GM19239 (cell line): ENCODE measurements at places on chromosomes 3 and 15.

GRCh38 chr15:48992545-48992944 is 28.8 kb upstream of the SHC4 start:
- no peak for DNase-seq

DNA sequence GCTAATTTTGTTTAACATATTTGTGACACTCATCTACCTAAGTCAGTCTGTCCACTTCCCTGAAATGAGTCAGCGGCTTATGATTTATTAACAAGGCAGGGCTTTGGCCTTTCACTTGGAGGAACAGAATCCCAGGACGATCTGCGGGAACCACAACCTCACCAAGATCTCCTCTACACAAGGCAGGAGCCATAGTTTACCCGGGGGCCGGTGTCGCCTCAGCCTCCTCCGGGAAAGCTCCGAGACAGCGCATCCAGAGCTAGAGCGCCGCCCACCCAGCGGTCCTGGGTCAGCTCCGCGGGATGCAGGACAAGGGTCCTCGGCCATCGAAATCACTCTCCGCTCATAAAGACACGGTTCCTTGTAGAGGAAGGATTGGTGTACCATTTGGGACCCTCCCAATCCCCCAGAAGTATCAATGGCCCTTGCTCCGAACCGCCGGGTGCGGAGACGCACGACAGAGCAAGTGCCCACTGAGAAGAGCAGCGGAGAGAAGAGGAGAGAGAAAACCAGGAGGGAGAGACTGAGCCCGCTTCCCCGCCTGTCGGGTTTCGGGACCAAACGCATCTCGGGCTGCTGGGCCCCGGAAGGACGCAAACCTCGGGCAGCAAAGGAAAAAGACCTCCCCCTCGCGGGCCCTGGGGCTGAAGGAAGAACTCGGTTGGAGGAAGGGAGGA is 13.1 kb upstream of the ALCAM start:
- DNase-seq = no peak

GRCh38 chr15:55993804-55994560 is 570 bp upstream of the NEDD4 start:
- DNase-seq = no peak

- DNase-seq = no peak
Observed at GRCh38 chr15:77609558-77609957, 23.2 kb downstream of the LINGO1 start.

DNA sequence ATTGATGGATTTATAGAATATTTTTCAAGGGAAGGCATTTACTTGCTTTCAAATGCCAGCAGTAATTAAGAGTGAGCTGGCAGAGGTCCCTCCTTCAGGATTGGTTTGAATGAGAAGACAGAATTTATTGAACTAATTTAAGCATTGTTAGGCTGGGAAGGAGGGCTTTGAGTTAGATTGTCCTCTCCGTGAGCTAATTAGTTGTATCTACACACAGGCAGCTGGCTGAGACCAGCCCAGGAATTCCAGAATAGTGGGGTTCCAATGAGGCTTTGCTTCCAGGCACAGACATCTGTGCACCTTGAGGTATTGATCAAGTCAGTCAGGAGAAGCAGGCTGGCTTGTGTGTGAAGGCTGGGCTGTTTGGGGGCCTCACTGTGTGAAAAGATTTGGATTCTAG is 124.0 kb upstream of the WNT5A start:
- no peak for DNase-seq
